ENCODE measurements at places on chromosomes 1 and 21.
A peak's percentile ranks its signal among the peaks of the same experiment; 100 is the strongest.

GRCh38 chr21:35508139-35508888, 459.2 kb upstream of the RUNX1 start:
- DNase-seq: peak; percentile 93

GRCh38 chr1:191460234-191460633, 698.0 kb upstream of the RGS18 start:
- no peak for DNase-seq

- DNase-seq: no peak
Measured at GRCh38 chr21:33302796-33303195, 22.0 kb upstream of the IFNAR1 start.

- DNase-seq: no peak
Measured at GRCh38 chr1:20367116-20367585, 76.5 kb downstream of the VWA5B1 start.

- DNase-seq: no peak
Measured at GRCh38 chr1:215479567-215479966, 87.5 kb upstream of the KCTD3 start.

GRCh38 chr1:105636052-105636451, 1420.4 kb upstream of the PRMT6 start:
- no peak for DNase-seq

DNA sequence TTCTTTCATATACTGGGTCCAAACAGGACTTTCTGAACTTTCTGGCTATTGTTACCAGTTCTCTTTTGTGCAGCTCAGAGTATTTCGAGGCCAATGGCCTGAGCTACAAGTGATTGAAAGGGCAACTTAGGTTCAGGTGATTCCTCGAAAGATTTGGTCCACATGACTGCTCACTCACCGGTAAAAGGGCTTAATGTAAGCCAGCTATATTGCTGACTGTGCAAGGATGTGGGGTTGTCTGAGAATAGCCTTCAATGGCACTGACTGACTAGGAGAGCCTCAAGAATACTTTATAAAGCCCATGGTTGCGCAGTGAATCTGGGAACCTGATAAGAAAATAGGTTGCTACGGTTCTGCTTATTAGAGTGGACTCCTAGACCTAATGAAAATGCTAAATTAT, 269.0 kb downstream of the SEC16B start:
- no peak for DNase-seq

DNA sequence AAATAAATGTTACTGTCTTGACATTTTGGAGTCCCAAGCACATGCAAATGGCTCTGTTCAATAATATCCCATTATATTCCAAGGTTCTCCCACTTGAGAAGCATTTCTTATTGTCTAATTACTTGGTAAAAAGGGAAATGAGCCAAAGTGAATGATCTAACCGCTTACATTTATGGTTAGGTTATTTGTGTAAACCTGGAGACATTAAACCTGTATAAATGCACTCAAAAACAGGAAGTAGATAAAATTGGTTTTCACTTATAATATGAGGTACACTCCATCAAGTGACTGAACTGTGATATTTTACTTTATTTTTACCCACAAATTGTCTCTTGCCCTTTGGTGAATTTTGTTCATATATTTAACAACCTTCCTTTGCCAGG, 26.8 kb downstream of the KIF1B start:
- no peak for DNase-seq

DNA sequence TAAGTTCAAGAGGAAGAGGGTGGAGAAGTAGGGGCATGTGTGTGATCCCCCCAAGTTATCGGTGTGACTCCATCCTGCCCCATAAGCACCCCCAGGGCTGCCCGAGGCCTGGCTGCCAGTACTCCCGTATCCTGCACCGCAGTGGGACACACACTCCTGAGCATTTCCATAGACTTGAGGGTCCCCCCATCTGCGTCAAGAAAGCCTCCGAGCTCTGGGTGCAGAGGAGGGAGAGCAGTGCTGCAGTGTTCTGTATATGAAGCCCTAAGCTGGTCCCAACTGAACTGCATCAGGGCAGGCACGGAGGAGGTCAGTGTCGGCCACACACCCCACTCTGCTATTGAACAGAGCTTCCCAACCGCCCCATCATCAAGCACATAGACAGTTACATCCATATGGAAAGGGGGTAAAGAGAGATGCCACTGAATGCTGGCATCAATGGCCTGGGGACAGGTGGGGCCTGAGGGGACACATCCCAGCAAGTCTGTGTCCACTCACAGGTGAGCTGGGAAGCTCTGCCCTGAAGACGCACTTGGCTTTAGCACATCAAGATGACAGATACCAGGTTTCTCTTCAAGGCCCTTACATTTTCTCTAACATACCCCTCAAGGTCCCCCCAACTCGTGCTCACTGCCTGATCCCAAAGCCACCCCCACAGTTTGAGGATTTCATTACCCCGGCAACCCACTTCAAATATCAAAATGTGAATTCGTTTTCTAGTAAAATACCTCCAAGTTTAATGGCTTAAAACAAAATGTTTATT, 64.3 kb downstream of the EVA1C start:
- DNase-seq: no peak

DNA sequence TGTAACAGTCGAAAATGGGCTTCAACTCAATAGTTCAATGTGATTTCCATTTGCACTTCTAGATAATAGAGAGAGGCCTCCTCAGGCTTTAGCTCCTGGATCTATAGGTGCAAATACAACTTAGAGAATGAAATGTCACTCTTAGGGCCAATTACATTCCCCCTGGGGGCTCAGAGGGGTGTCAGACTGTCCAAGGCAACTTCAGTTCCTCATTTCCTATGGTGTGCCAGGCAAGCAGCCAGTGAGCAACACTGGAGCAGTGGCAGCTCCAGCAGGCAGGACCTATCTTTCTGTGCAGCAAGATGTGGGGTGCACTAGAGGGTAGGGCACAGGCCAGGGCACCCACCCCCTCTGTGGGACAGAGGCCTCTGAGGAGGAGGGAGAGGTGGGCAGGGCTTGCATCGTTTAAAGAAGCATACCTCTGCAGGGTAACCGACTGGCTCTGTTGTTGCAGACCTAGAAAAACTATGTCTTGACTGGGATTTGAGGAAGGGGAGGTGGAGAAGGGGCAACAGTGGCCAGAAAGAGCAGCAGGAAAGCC, 97.3 kb downstream of the SUSD4 start:
- DNase-seq: no peak

GRCh38 chr1:13769212-13769611, 69.2 kb downstream of the PRDM2 start:
- peak; percentile 68 for DNase-seq

GRCh38 chr1:24619376-24619775, 23.7 kb upstream of the SRRM1 start:
- no peak for DNase-seq

- DNase-seq: peak; percentile 93
Measured at GRCh38 chr1:156151093-156151688, 2.2 kb upstream of the SEMA4A start.

- DNase-seq: no peak
Measured at GRCh38 chr1:56550138-56550858, 29.1 kb downstream of the PLPP3 start.

- DNase-seq: peak; percentile 69
Measured at GRCh38 chr21:34807146-34807880, 138.5 kb downstream of the CLIC6 start.

DNA sequence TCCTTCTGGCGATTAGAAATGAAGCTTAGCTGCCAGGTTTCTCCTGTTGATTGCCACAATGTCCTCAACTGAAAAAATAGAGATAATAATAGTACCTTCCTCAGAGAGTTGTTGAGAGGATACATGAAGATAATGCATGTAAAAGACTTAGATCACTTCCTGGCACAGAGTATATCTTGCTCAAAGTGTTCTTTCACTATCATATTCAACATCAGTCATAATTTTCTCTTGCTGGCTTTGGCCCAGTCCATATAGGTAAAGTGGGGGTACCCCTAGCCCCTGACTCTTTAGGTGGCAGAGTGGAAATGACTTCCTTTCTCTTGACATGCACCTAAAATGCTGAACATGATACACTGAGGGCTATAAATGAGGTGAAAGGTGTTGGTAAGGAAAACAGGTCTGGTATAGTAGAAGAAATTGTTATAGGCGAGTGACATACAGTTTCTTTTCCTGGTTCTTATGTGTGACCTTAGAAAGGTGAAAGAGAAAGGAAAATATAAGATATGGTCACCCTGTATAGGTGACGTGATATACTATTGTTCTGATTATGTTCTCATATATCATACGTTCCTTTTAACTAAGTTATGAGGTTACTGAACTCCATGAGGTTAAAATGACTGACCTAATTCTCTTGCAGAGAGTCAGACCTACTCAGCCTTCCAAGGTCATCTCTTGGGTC, 209.9 kb upstream of the DEPDC1 start:
- DNase-seq: no peak

- peak; percentile 4 for DNase-seq
Measured at GRCh38 chr1:47532921-47533792, 95.3 kb downstream of the FOXD2 start.

- peak; percentile 43 for DNase-seq
Measured at GRCh38 chr1:20685099-20685662, 24.0 kb upstream of the DDOST start.

- no peak for DNase-seq
Measured at GRCh38 chr1:87867626-87868025, 538.9 kb downstream of the LMO4 start.

- no peak for DNase-seq
Measured at GRCh38 chr1:5001466-5001865, 347.1 kb downstream of the AJAP1 start.

DNA sequence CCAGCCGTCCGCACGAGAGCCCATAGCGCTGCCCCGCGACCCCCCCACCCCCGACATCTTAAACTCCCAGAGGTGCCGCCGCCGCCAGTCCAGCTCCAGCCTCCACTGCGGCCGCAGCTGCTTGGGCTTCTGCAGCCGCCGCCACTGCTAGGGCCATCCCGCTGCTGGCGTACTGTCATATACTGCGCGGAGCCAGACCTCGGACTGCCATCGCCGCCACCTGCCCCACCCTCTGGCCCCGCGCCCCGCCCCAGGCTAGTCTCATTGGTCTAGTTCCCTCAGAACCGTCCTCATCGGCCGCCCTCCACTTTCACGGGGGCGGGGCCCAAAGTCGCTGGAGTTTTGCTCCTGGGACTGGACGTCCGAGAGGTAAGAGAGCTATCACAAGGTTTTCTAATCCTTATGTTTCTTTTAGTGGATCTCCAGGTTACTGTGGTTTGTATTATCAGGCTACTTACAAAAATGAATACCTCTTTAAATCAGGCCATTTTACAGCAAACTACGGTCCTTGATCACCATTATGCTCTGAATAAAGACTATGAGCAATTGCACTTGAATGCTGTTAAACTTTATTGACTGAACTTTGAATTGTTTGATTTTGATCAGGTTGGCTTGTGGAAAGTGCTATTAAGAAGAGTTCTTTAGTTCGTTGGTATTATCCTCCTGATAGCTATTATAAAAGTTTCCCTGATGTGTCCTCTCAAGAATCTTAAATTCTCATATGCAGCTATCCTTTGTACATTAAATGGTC, 2.8 kb upstream of the CD1D start:
- peak; percentile 81 for DNase-seq

GRCh38 chr1:117708323-117709248, 102.7 kb downstream of the TENT5C start:
- no peak for DNase-seq

DNA sequence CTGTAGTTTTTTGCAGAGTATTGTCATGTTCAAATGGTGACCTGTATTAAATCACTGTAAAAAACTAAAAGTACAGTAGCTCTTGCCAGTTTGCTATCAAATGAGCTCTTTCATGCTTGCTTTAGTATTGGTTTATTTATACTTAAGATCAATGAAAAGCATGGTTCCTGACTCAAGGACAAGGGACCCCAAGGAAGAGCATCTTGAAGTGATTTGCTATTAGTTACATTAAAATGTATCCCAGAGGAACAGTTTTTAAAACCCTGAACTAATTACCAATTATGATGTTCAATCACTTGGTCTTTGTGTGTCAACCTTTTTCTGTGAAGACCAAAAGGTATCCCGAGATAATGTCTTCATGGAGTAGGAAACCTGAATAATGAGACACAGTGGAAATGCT, at the start of gene OR13G1:
Gene OR13G1 (minus strand): TSS at position 101 of the 400 bp plus-strand sequence. CDS start 6,698 bp downstream, outside the sequence.
- no peak for DNase-seq

GRCh38 chr1:240310226-240310925, 218.7 kb downstream of the FMN2 start:
- DNase-seq: no peak

DNA sequence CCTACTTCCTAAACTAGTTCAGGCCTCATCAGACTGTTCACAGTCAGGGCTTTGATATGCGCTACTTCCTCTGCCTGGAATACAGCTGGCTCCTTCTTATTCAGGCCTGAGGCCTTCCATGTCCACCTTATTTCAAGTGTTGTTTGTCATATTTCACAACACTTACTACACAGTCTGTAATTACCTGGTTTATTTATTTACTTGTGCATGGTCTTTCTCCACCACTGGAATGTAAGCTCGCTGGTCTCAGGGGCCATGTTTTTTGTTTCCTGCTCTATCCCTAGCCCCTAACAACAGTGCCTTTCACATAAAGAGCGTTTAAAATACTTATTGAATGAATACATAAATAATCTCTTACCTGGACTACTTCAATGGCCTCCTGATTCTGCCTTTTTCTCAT, 4.6 kb upstream of the SRSF4 start:
- no peak for DNase-seq

- no peak for DNase-seq
Measured at GRCh38 chr1:191346381-191346780, 811.9 kb upstream of the RGS18 start.

DNA sequence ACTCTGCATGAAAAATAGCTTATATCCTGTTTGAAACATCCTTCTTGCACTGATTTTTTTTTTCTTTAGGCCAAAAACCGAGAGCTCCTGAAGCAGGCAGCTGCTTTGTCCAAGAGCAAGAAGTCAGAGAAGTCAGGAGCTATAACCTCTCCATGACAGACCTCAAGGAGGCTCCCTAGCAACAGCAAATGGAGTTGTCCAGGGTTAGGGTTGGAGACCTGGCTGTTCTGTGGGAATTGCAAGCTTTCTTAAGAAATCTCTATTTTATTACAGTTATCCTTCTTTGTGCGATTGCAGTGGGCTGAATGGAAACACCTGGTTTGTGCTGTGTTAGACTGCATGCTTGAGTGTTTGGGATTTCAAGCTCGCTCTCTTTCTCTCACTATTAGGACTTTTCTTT, 12.6 kb upstream of the STX12 start:
- no peak for DNase-seq

DNA sequence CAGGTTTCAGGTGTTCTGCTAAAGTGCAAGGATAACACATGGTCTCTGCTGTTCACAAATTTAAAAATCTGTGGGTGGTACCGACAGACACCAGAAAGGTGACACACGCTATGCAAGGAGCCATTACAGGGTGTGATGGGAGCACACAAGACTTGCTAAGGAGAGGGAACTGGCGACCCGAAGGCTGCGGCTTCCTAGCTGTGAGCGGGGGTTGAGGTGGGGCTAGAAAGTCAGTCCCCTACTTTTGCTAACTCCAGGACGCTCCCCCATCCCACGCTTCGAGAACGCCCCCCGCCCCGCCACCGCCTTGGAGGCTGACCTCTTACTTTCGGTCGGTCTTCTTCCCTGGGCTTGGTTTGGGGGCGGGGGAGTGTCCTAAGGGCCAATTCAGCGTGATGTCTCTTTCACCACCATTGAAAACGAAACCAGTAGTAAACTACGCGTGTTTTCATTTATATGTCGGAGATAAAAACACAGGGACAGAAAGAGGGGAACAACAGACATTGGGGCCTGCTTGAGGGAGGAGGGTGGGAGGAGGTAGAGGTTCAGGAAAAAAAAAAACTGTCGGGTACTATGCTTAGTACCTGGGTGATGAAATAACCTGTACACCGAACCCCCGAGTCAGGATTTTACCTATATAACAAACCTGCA, 1.1 kb downstream of the CKS1B start:
- peak; percentile 59 for DNase-seq

Data from suppressor macrophage (primary cell).